CD4-positive, alpha-beta memory T cell (primary cell): ENCODE measurements at places on chromosomes 13 and 19.

DNA sequence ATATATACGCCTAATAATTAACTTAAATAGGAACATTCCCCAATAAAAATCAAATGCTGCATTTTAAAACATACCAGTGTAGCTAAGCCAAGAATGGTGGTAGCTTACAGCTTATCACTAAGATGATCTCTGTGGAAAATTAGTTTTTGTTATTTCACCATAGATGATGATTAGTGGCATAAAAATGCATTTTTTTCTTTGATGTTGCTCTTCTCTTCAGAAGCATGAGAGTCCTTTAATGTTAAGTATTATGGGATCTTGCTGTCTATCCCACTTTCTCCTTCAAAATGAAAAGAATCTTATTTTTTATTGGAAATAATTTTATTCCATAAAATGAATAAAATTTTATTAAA, 731.0 kb downstream of the SLITRK1 start:
- DNase-seq = no peak

DNA sequence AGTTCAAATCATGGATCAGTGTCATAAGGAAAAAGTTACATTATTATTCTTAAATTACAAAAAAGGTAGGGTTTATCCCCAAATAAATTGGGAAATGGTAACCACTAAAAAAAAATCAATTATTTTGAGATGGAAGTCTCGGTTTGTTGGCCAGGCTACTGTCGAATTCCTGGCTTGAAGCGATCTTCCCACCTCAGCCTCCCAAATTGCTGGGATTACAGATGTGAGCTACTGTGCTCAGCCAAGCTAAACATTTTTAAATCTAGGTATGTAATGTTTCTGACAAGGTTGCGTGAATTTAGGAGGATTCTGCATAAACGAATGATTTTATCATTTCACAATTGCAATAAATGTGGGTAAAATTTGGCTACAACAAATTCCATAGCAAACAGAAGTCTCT, 2.0 kb downstream of the NAA16 start:
- DNase-seq = no peak

DNA sequence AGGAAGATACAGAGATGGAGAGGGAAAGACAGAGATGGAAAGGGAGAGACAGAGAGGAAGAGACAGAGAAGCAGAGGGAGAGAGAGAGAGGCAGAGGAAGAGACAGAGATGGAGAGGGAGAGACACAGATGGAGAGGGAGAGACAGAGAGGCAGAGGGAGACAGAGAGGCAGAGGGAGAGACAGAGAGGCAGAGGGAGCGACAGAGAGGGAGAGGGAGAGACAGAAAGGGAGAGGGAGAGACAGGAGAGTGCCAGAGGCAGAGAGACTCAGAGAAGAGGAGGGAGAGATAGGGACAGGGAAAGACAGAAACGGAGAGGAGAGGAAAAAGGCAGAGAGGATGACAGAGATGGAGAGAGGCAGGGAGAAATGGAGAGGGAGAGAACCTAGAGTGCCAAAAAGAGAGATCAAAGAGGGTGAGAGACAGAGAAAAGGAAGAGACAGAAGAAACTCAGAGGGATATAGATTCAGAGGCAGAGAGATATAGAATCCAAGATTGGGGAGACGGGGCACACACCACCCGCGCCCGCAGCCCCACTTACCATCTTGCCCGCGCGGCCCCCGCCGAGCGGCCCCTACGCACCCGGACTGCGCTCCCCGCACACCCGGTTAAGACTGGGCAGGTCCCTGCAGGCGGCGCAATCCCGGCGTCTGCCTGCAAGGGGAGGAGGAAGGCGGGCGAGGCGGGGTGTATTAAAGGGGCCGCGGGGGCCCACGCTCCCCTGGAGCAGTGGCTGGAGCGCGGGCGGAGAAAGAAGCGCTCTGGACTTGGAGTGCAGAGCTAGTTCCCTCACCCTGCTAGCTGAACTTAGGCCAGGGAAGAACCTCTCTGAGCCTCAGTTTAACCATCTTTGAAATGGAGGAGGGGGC, 10.7 kb downstream of the TM6SF2 start:
- DNase-seq = no peak

DNA sequence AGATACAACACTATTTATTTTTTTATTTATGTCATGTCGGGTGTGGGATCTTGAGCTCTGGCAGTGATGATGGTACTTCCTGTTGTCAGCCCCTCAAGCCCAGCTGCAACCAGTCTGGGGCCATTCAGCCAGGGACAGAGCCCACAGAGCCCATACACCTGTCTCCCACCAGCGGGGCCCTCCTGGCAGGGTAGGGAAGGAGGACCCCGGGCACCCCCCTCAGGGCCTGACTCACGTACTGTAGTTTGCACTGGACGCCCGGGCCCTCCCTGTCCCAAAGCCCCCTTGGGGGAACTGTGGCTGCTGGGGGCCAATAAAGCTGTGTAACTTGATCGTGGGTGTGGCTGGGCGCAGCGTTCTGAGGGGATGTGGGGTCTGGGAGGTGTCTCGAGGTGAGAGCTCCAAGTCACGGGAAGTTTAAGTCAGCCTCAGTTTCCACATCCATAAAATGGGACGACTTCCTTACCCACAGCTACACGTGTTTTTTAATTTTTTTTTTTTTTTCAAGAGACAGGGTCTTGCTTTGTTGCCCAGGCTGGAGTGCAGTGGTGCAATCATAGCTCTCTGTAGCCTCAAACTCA, 9.5 kb downstream of the ATG4D start:
- DNase-seq = no peak

DNA sequence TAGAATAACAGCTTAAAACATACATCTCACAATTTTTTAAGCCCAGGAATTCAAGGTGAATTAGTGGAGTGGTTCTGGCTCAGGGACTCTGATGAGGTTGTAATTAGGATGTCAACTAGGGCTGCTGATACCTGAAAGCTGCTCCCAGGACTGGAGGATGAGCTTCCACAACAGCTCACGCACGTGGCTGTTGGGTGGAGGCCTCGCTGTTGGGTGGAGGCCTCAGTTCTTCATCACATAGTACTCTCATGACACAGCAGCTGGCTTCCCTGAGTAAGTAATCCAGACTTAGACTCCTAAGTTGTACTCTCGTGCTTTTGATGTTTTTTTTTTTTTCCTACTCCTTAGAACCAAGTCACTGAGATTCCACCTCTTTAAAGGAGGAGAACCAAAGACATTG, 577.1 kb upstream of the PRR20A start:
- no peak for DNase-seq

DNA sequence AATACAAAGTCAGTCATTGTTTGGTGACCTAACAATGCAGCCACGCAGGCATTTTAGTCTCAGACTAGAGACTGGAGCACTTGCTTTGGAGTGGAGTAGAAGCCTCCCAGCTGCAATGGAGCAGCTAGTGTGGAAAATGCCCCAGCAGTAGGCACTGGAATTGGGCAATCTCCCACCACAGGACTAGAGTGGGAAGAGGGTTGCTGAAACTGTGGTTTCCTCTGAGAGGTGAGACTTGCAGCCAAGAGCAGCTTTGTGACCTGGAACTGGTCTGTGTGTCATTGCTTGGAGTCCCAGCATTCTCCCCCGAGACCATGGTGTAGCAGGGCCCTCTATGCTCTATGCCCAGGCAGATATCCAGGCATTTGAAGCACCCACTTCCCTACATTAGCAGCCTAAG, 556.3 kb downstream of the UQCRFS1 start:
- DNase-seq = no peak

DNA sequence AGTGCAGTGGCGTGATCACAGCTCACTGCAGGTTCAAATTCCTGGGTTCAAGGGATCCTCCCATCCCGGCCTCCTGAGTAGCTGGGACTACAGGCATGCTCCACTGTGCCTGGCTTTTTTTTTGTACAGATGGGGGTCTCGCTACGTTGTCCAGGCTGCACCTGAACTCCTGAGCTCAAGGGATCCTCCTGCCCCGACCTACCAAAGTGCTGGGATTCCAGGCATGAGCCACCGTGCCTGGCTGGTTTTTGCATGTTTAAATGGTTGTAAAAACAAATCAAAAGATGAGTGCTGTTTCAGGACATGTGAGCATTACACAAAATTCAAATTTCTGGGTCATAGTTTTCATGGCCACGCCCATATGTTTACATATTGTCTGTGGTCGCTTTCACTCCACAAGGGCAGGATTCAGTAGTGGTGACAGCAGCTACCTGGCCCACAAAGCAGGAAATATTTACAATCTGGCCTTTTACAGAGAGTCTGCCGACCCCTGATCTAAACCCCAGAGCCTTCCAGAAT, 5.3 kb downstream of the MATK start:
- DNase-seq = peak; percentile 18

- no peak for DNase-seq
Observed at GRCh38 chr19:13208672-13209483, 58.7 kb downstream of the IER2 start.

DNA sequence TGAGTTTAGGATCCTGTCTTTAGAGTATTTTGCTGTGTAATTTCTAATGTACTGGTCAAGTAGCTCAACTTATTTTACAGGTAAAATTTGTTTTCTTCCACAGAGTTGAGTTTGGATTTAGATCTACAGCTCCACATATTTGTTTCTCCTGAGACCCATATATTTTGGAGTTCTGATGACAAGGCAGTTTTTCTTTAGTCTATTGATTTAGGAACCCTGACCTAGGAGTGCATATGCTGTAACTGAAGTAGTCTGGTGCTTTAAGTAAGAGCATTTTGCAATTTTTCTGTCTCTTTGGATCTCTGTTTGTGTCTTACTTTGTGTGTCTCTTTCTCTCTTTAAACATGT, 19.5 kb upstream of the SPRY2 start:
- no peak for DNase-seq

DNA sequence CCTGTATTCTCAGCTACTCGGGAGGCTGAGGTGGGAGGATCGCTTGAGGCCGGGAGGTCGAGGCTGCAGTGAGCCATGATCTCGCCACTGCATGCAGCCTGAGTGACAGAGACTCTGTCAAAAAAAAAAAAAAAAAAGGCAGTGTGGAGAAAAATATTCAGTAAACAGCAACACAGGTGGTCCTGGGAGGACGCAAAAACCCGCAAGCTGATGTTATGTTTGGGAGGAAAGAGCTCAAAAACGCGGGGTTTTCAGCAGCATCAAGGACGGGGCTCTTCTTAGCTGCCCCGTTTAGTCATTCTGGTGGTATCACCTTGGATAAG, 599 bp upstream of the ZNF784 start:
- DNase-seq = no peak

GRCh38 chr19:14102756-14103155, 12.2 kb upstream of the SAMD1 start:
- DNase-seq = no peak

- no peak for DNase-seq
Observed at GRCh38 chr13:78339927-78340326, 263.4 kb downstream of the POU4F1 start.

DNA sequence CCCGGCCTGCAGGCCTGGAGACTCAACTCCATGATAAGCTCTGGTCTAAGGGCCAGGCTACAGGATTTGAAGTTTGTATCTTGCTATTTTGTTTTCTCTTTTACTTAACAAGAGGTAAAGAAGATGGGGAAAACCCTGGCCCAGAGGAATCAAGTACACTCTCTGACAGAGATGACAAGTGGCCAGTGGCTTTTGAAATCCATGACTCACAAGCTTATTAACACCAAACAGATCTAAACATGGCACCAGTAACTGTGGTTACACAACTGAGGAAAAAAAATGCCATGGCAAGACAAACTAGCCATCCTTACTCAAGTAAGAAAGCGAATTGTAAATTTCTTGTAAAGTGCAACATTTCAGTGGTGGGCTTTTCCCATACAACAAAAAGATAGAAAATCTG, 72.6 kb upstream of the SERTM1 start:
- no peak for DNase-seq

- no peak for DNase-seq
Observed at GRCh38 chr19:926589-927350, 935 bp downstream of the ARID3A start.

DNA sequence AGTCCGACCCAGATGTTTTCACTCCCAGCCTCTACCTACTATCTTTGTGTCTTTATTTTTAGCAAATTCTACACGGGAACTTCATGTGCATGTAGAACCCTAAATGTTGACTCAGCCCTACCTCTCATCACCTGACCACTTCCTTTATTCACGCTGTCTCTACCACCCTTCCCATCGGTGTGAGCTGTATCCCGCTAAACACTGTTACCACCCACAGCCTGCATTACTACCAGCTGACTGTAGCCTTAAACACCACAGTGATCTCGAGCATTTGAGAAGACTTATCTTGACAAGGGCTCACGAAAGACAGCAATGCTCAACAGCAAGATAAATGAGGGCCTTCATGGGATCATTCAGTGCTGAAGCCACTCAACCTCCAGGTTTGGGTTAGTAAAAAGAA, 15.1 kb downstream of the NCR1 start:
- DNase-seq = no peak

GRCh38 chr13:60028021-60028420, 135.7 kb downstream of the DIAPH3 start:
- no peak for DNase-seq

- no peak for DNase-seq
Observed at GRCh38 chr13:92984151-92984550, 242.5 kb upstream of the GPC6 start.

GRCh38 chr19:54252845-54253244, 4.2 kb downstream of the LILRB5 start:
- no peak for DNase-seq

DNA sequence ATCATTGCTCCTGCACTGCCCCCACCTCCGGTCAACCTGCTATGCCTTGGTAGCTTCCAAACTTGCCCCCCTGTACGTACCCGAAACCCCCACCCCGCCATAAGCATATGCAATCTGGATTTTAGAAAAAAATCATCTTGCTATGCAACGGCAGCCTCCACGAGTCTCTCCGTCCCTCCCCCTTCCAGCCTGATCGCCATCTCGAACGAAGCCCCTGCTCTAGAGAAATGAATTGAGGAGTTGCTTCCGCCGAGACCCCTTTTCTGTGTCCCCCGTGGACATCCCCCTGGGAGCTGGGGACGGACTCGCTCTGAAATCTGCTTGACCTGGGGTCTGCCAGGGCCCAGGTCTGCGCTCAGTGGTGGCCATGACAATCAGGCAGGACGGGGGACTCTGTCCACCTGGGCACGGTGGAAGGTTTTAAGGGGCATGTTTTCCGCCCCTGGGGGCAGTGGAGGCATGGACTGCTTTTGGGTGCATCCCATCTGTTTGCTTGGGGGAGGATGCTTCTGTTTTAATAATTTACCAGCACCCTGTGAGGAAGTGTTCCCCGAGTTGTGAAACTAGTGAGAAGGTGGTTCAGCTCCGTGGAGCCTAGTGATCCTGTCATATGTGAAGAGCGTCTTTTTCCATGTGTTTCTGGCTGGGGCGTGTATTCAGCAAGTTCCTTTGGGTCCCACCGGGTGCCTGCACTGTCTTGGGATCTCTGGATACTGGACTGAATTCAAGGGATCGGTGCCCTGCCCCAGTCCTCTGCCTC, 1.0 kb downstream of the KDM4B start:
- peak; percentile 43 for DNase-seq
